Activated T-cell treated with anti-CD3 and anti-CD28 coated beads for 48 hours (primary cell): ENCODE measurements at places on chromosomes 11 and 22.

DNA sequence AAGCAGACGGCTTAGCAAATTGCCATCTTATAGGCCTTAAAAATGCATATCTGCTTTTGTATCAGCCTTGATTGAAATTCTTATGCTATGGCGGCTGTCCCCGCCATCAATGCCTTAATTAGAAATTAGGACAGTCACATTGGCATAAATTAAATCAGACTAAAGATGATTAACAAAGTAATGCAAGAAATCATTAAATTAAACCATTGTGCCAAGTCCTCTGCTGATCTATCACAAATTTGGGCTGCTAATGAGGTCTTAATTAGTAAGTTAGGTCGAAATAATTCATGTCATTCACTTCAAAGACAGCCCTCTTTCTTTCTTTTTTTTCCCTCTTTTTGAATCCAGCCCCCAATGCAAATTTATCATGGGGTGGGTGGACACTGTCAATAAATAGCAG lies 159.3 kb downstream of the MIAT start:
- no peak for DNase-seq

DNA sequence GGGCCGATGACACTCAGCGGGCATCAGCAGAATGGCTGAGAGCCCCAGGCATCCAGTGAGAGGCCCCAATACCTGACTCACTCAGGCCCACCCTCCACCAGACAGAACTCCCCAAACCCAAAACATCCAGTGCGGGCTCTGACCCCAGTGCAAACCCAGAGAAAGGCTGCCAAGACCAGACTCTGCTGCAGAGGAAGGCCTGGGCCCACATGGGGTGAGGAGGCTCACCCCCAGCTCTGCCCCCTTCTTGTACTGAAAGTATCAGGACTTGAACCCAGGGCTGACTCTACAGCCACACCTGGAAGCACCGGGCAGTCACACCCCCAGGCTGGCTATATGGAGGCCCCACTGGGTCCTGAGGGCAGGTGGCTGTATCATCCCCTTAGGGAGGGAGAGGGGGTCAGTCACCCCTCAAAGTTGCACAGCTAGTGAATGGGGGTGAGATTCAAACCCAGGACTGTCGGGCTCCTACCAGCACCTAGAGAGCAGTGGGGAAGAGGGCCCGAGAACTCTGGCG lies 49.3 kb downstream of the IGLL1 start:
- DNase-seq, result no peak

- no peak for DNase-seq
These were observed 143.0 kb downstream of the TMEM135 start for GRCh38 chr11:87180742-87181141.

DNA sequence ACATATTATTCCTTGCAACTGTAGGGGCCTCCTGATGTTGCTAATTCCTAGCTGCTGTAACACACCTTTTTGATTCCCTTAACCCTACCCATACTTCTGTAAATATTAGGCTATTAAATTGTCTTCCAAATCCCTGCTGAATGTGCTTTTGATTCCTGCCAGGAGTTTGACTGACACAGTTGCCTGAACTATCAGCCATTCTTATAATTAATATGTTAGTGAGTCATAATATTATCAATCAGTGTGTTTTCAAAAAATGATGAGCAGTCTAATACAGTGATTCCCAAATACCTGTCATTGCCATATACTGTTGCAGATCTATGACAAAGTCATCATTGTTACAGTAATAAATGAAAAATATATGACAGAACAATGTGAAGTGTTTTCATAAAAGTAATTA lies 15.9 kb upstream of the FANCF start:
- DNase-seq, result no peak

GRCh38 chr11:27216270-27217149 lies 146.5 kb downstream of the CCDC34 start:
- no peak for DNase-seq

DNA sequence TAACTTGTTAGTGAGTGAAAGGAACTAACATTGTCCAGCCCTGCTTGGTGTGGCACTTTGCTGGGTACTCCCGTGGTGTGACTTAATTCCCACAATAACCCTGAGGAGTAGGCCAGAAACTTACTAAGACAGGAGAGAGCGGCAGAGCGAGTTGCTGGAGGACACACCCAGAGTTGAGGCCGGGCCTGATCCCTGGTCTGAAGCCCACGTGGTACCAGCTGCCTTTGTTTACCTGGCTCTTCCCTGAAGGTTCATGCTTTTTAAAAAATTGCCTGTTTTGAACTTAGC lies 594 bp downstream of the MPST start:
- no peak for DNase-seq

- DNase-seq, result no peak
These were observed 350.9 kb downstream of the TTC28 start for GRCh38 chr22:28328756-28329155.

DNA sequence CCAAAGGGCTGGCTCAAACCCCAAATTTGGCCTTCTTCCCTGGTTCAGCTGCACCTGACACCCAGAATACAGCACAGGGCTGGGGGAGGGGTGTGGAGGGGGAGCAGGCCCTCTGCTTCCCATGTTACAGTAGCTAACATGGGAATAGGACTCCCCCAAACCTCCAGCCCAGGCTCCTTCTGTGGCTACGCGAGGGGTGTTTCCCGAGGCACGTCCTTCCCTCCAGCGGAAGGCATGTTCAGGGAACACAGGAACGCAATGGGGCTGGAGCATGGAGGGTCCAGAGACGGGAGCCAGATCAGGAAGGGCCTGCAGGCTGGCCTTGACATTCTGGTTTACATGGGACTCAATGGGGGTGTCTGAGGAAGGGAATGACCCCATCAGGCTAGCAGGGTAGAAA lies 11.8 kb upstream of the IGLL1 start:
- no peak for DNase-seq

GRCh38 chr11:29734287-29734686 lies 282.5 kb downstream of the KCNA4 start:
- no peak for DNase-seq

DNA sequence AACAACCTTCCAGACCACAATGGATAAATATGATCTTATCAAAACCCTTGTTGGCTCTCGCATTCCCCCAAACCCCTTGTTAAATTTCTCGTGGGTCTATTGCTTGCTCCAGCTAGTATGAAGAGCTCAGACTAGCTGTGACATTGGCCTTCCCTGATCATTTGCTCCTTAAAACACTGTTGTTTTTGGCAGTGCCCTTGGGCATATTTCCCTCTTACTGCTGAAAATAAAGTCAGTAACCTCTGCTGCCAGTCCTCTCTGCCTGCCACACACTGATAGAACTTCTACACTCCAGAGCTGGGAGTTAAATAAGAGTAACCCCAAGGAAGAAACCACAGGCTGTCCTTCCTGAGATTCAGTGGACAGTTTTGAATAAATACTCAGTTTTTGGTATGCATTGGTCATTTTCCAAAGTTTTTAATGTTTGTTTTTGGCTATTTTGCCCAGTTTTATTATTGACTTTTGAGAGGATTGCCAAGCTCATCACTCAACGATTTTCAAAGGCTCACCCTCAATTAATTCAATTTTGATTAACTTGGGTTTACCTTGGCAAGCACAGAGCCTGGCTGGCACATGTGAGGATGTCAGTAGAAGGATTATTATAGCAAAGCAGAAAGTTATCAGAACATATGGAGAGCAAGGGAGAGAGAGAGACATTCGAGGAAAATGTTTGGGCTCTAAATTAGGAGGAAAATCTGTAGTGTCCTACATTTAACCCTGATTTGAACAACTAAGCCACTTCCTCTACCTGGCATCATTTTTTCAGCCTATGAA lies 84.3 kb upstream of the SYN3 start:
- no peak for DNase-seq

- DNase-seq, result no peak
These were observed 98.2 kb downstream of the LDLRAD3 start for GRCh38 chr11:36041988-36042611.

DNA sequence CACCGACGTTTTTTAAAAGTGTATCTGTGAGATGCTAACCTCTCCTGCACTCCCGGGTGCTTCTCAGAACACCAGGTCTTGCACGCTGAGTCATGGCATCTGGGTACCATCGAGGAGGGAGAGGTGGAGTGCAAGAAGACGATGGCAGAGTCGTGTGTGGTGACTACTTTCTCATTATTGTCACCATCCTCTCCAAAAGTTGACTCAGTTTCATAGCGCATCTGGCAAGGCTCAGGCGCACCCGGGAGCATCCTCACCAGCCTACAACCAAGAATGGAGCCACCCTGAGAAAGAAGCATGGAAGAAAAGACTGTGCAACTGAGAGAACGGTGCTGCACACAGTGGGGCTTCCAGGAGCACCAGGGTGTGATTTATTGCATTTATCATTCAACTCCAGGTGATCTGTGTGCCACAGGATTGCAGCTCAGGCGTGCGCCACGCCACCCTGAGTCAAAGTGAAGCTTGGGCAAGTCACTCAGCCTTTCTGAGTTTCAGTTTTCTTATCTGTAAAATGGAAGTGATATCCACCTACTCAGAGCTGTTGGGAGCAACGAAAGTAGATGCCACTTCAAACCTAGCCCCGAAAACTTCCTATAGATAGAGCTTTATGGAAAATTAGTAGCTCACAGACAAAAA lies 65.4 kb downstream of the LINC01488 start:
- peak; percentile 65 for DNase-seq

DNA sequence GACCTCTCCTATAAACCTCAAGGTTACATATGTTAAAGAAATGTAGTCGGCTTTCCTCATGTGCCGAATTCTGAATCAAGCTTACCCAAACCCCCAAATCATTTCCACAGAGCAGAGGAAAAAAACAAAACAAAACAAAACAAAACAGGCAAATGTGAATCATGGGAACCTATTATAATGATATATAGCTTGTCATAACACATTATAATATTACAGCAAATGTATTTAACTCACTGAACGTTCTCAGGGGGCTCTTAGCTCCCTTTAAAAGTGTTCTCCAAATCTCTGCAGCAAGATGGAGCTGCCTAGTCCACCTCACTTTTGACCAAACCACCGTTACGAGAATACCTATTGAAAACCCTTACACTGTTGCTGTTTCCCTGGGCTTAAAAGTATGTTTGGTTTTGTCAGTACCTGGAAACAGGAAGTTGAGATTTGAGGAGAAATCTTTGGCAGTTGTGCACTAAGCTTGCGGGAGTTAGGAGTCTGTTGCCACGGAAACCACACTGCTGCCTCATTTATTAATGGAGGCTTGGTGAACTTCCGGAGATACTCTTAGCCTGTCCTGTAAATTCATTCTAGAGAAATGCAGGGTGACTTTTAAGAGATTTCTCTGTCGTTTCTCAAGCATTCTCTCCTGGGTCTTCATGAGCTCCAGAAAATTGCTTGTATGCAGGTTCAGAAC lies 167.0 kb upstream of the RASSF10 start:
- no peak for DNase-seq

- DNase-seq, result no peak
These were observed 25.9 kb upstream of the SLC5A4 start for GRCh38 chr22:32281072-32281471.

DNA sequence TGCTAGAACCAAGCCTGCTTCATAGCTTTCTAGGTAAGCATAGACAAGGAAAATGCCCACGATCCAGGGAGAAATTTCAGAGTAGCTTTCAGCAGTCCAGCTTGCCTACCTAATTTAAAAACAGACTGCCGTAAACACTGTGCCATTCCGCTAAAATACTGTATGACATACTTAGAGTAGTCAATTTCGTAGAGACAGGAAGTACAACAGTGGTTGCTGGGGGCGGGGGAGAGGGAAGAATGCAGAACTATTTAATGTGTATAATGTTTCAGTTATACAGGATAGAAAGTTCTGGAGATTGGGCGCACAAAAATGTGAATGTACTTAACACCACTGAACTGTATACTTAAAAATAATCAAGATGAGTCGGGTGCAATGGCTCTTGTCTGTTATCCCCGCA lies 56.7 kb downstream of the C11orf58 start:
- DNase-seq, result no peak

- no peak for DNase-seq
These were observed 60.9 kb upstream of the BMAL1 start for GRCh38 chr11:13216711-13217075.

- no peak for DNase-seq
These were observed 15.2 kb upstream of the VPS37C start for GRCh38 chr11:61176446-61176845.

DNA sequence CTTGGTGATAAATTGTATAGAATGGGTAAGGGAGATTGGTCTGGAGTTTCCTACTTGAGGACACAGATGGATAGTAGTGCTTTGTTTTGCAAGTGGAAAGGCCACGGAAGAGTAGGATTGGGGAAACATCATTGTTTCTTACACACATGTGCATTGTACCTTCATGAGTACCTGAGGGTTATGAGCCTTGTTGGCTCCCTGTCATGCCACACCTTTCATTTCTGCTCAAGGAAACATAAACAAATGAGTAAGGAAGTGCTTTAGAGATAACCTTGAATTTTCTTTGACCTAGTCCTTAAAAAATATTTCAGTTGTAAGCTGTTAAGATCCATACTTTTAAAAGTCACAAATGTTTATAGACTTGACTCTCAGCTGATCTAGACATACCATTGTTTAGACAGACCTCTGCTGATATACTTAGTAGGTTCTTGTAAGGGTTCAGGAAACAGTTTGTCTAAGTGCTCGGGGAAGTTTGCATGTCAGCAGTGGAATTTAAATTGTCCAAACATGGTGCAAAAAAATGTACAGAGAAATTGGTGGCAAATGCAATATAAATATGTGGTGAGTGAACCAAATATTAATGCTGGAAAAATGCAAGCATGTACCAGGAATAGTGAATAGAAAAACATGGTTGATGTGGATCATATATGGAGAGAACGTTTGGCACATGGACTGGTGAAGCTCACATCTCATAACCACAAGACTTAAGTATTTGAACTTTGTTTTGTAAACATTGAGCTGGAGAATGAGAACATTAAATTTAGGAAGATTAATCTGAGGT lies 40.9 kb downstream of the GAS2 start:
- DNase-seq, result no peak

GRCh38 chr11:76671237-76671592 lies 668 bp upstream of the LRRC32 start:
- no peak for DNase-seq

DNA sequence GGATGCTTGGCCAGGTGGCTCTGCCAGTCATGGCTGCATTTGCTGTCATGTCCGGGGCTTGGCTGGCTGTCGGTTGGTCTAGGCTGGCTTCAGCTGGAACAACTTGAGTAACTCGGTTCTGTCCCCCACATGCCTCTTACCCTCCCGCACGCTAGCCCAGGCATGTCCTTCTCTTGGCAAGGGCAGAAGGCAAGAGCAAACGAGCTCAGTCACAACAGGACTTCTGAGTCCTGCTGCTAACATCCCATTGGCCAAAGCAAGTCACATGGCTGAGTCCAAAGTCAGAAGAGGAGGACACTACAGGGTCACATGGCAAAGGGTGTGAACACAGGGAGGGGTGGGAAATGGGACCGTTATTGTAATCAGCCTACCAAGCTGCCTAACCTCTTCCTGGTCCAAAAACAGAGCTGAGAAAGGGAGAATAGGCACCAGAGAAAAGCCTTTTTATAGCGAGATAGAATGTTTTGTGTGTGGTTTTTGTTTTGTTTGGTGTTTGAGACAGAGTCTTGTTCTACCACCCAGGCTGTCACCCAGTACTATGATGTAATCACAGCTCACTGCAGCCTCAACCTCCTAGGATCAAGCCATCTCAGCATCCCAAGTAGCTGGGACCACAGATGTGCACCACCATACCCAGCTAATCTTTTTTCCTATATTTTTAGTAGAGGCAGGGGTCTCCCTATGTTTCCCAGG lies 81.9 kb downstream of the MN1 start:
- DNase-seq, result no peak
